C1 segment of cervical spinal cord (tissue), 14 donors: ENCODE measurements at places on chromosomes 13 and 19.

DNA sequence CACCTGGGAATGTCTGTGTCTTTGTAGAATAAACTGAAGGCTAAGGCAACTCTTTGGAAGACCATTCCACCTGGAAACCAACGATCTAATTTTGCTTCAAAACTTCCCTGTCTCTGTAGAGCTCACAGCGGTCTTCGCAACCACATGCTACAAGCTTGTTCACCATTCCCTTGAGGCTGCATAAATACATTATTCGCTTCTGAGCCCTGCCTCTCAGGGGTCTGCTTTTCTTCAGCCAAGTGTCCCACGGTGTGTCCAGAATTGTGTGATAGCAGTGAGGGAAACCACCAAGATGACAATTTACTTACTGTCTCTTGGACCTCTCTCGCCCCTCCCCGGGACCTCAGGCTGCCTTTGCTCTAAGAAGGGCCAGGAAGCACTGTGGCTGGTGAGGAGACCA, 51.1 kb downstream of the GPR12 start:
- DNase-seq = no peak

- no peak for DNase-seq
Observed at GRCh38 chr13:79382545-79383275, 23.3 kb downstream of the RBM26 start.

DNA sequence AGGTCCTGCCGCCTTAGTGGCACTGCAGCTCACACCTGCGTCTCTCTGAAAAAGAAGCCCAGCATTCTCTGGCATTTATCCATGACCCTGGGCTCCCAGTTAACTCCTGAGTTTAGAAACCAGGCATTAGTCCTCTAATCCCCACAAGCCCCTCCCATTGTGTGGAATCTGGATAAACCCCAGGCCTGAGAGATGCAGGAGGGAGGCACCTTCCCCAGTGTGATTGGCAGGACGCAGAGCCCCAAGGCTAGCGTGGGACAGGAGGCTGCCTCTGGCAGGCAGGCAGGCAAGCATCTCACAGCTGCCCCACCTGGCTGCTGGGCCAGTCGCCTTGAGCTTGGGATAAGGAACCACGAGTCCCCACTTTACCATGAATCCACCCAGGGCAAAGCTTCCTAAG, 11.0 kb upstream of the SERPINE3 start:
- DNase-seq = no peak

DNA sequence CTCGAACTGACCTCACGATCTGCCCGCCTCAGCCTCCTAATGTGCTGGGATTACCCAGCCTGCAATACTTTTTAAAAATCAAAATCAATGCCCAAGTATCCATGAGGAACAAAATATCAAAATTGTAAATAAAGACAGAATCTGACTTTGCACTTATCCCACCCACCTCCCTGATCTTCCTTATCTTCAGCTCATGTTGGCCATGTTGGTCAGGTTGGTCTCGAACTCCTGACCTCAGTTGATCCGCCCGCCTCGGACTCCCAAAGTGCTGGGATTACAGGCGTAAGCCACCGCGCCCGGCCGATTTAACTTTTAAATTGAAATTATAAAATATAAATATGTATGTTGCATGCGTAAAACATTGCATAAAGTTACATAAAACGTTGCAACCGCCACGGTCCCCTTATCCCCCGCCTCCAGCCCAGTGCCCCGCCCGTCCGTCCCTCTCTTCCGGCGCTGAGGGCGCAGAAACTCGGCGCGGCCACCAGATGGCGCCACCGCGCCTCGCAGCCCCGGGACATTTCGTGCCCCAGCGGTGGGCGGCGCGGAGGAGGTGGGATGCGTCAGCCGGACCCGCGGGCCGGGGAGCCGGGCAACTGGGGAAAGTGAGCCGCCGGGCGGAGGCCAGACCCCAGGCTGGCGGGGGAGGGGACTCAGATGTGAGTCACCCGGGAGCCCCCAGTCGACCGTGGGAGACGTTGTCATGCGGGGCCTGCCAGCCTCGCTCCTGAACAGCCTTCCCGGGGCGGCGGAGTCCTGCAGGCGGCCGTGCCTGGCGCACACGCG, 1.5 kb upstream of the GADD45B start:
- peak; percentile 87 for DNase-seq

- DNase-seq = no peak
Observed at GRCh38 chr13:65653613-65654012, 1576.5 kb downstream of the PCDH9 start.

- DNase-seq = no peak
Observed at GRCh38 chr13:112675366-112675756, 14.5 kb upstream of the ATP11A start.
